ENCODE measurements at places on chromosomes 4 and X. TPM values are rescaled to one million over a fixed set of nuclear protein-coding genes. Genes with fewer than 3 reads are reported as not detected.

DNA sequence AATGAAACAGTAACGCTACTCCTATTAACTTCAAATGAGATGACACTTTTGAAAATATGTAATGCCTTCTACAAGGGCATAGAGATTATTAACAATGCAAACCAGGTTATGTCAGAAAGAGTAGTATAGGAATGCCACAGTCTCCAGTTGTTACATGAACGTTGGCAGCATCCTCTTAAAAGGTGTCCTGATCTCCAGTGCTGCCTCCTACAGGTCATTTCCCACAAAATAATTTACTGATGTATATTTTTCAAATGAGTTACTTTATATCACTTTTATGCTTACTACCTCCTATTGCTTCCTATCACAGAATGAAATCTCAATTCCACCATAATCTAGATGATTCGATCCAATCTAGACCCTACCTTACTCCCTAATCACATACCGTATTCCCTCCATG lies 195.2 kb upstream of the EPHA5 start:
- no peaks in the 10 kb centered on the region for H3K27me3 ChIP-seq
- no peaks in the 10 kb centered on the region for H3K36me3 ChIP-seq
- no peak for DNase-seq
- no peak overlapping the region for H3K4me3 ChIP-seq

GRCh38 chr4:78553529-78554060 lies 2.0 kb downstream of the ANXA3 start:
- no peak overlapping the region for H3K27ac ChIP-seq
- no peaks in the 10 kb centered on the region for H3K27me3 ChIP-seq
- no peaks in the 10 kb centered on the region for H3K36me3 ChIP-seq
- no peak overlapping the region for H3K4me3 ChIP-seq
- DNase-seq = no peak
- H3K4me1 ChIP-seq = peaks cover 11% of the 10 kb centered on the region

- H3K4me3 ChIP-seq = no peak overlapping the region
- no peak for DNase-seq
- no peaks in the 10 kb centered on the region for H3K4me1 ChIP-seq
- peaks cover 15% of the 10 kb centered on the region for H3K36me3 ChIP-seq
These were observed 65.9 kb upstream of the OGT start for GRCh38 chrX:71466979-71467523.

DNA sequence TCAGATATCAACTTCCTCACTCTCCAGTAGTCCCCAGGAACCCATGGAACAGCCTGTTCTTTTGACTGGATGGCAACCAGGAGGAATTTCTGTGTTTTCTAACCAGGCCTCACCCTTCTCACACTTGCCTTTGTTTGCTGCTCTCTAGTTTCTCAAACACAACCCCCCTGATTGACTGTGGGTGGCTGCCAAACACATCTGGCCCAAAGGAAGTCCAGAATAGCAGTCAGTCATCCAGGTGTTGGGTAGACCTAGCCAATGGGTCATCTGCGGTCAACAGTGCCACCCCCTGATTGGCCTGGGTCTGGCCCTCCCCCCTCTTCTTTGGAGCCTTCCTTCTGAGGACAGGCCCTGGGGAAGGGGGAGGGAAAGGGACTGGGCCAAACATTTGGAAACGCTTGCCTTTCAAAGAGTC lies 53.7 kb downstream of the MSX1 start:
- no peaks in the 10 kb centered on the region for H3K36me3 ChIP-seq
- no peak for DNase-seq
- no peak overlapping the region for H3K27ac ChIP-seq
- H3K4me3 ChIP-seq = no peak overlapping the region
- no peaks in the 10 kb centered on the region for H3K27me3 ChIP-seq

- H3K4me1 ChIP-seq = no peaks in the 10 kb centered on the region
- H3K36me3 ChIP-seq = no peaks in the 10 kb centered on the region
- no peak overlapping the region for H3K27ac ChIP-seq
- H3K27me3 ChIP-seq = no peaks in the 10 kb centered on the region
These were observed 1056.7 kb downstream of the STIM2 start for GRCh38 chr4:27917381-27917780.

DNA sequence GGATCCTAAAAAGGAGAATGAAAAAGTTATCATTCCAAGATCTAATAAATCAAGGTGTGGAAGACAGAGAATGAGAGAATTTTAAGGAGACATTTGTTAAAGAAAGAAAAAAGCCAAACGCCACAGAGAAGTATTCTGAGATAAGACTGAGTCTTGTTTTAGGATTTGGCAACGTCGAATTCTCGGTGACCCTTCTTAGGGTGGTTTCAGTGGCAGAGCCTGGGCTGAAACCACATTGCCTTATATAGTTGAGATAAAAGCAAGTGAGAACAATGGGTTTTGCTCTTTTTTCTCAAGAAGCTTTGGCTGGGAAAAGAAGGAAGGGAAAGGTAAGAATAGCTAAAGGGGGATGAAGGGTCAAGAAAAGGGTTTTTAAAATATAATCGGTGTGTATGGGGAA lies 209.4 kb downstream of the VEGFC start:
- H3K4me3 ChIP-seq = no peak overlapping the region
- no peak for DNase-seq
- no peaks in the 10 kb centered on the region for H3K4me1 ChIP-seq
- no peaks in the 10 kb centered on the region for H3K27me3 ChIP-seq
- H3K36me3 ChIP-seq = no peaks in the 10 kb centered on the region

- H3K4me3 ChIP-seq = no peak overlapping the region
- no peaks in the 10 kb centered on the region for H3K4me1 ChIP-seq
- no peaks in the 10 kb centered on the region for H3K36me3 ChIP-seq
- no peak for DNase-seq
These were observed 230.8 kb downstream of the CPXCR1 start for GRCh38 chrX:88977835-88978234.

- no peak overlapping the region for H3K27ac ChIP-seq
- H3K36me3 ChIP-seq = no peaks in the 10 kb centered on the region
- DNase-seq = no peak
- no peak overlapping the region for H3K4me3 ChIP-seq
- H3K27me3 ChIP-seq = no peaks in the 10 kb centered on the region
- H3K4me1 ChIP-seq = no peaks in the 10 kb centered on the region
These were observed 84.3 kb downstream of the FHDC1 start for GRCh38 chr4:153020457-153020856.

DNA sequence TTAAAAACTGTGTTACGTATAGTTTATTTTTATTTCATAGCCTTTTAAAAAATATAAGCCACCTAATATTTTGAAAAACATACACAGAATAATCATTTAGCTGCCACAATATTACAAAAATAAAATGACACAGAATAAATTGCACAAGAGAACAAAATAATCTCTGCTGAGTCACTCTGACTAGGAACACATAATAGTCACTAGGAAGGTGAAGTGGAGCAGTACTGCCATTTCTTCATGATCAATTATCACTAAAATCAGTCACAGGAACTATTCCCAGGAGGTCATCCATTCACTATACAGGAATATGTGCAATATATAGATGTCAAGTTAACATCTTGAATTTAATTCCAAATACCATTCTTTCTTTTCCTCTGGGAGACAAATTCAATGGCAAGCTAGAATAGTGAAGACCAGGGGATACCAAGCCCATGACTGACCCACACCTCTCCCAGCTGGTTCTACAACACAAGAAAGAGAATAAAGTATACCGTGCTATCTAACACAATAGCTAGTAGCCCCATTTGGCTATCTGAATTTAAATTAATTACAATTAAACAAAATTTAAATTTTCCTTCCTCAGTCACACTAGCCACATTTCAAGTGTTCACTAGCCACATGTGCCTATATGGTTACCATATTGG lies 5.9 kb downstream of the SMIM43 start:
- DNase-seq = no peak
- H3K4me1 ChIP-seq = no peaks in the 10 kb centered on the region
- no peaks in the 10 kb centered on the region for H3K27me3 ChIP-seq
- H3K27ac ChIP-seq = no peak overlapping the region
- no peaks in the 10 kb centered on the region for H3K36me3 ChIP-seq
- no peak overlapping the region for H3K4me3 ChIP-seq

DNA sequence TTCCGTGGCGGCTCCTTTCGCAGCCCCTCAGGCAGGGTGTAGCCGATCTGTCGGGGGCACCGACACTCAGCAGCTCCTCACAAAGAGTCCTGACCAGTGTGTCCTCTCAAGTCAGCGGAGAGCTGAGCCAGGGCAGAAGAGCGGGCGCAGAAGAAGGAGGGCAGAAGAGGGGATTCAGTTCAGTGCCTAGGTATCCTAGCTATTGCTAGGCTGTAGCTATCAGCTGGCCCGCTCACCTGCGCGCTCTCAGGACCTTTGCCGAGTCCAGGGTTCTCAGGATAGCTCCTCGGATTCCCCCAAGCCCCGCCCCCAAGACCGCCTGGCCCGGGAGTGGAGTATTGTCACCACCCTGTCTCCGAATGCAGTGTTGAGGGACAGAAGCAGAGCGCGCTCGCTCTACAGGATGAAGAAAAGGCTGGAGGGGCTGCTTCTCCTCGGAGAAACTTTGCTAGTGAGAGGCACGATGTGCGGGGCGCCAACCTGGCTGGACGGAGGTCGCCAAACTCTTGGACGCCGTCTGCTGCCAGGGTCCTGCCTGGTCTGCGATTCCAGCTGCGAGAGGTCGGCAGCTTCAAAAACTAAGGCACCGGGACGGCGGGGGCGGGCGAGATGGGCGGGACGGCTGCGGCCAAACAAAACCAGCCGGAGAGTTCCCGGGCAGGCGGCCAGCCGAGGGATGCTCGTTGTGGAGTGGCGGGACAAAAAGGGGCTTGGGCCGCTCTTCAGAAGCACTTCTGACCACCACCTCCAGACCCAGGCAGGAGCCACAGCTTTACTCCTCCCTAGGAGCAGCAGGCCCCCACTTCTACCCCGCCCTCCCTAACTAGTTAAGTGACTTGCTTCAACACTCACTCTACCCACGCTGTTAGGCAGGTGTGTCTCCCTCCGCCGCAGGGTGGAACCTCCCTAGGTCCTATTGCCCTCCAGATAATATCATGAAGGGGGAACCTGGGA lies at the start of gene XKRX:
XKRX (minus strand) TSS at position 258 of the 954 bp plus-strand sequence. CDS start 613 bp downstream, outside the sequence.
- no peaks in the 10 kb centered on the region for H3K27me3 ChIP-seq
- no peaks in the 10 kb centered on the region for H3K36me3 ChIP-seq
- no peak within 1 kb of the TSS for H3K27ac ChIP-seq
- no peak for DNase-seq
- no peaks in the 10 kb centered on the region for H3K4me1 ChIP-seq
- peak within 1 kb of the TSS; percentile 66 for H3K4me3 ChIP-seq

EDNRA gene
- 22.2 TPM for total RNA-seq

NKRF gene
- total RNA-seq = 3.8 TPM

RS1 gene
- total RNA-seq = not detected

Data from thoracic aorta (tissue), 2 donors.